ENCODE measurements at places on chromosomes 7 and 10.
A peak's percentile ranks its signal among the peaks of the same experiment; 100 is the strongest.

- DNase-seq, result peak; percentile 56
These were observed 47.1 kb upstream of the HYAL4 start for GRCh38 chr7:123797673-123798531.

GRCh38 chr7:81167934-81168333 lies 249.1 kb upstream of the SEMA3C start:
- no peak for DNase-seq

DNA sequence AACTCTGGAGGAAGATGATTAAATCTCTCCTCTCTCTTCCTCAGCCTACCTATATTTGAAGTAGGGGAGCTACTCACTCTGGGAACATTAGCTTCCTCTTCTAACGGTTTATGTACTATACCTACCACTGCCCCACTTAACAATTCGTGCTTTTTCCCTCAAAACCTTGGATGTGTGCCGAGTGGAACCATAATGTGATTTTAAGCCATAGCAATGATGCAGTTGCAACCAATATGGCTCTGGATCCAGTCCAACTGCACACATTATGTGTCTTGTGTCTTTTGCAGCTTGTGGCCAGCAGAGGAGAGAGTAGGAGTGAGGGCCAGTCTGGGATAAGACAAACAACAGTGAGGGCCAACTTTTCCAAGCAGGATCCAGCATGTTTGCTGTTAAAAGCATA lies 170.7 kb downstream of the GATA3 start:
- no peak for DNase-seq

GRCh38 chr10:117938104-117938503 lies 108.6 kb downstream of the RAB11FIP2 start:
- DNase-seq, result no peak

- no peak for DNase-seq
These were observed 311.2 kb downstream of the RNLS start for GRCh38 chr10:88271761-88272543.

GRCh38 chr10:59803714-59804113 lies 50.5 kb upstream of the MRLN start:
- DNase-seq, result no peak

DNA sequence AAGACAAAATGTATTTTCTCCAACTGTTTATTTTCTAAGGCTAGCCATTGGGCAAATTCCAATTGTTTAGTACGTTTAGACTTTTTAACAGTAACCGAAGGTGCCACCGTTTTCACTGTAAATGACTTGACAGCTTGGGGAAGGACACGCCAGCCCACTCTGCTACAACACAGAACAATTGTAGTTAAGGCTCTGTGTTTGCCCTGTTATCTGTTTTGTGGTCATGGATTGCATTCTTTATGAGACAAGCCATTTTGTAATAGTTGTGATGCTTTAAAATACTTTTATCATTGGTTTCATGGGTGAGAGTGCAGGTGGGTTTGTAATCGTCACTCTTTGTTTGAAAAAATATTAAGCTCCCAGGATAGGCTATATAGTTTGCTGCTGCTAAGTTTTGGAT lies 6.6 kb upstream of the PITRM1 start:
- no peak for DNase-seq

DNA sequence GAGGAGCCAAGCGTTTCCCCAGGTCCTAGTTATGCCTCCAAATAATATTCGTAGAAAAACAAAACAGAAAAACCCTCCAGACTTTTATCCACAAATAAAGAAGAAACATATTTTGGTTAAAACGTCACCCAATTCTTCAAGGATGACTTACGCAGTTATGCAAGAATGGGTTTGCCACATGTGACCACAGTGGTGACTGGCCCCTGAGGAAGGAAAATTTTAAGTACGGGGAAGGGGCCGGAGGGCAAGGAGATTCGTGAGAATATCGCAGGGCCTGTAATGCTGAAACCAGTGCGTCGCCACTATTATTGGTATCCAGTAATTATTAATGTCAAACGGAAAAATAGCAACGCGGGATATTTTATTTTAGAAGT lies 537 bp upstream of the MRPS24 start:
- DNase-seq, result no peak

DNA sequence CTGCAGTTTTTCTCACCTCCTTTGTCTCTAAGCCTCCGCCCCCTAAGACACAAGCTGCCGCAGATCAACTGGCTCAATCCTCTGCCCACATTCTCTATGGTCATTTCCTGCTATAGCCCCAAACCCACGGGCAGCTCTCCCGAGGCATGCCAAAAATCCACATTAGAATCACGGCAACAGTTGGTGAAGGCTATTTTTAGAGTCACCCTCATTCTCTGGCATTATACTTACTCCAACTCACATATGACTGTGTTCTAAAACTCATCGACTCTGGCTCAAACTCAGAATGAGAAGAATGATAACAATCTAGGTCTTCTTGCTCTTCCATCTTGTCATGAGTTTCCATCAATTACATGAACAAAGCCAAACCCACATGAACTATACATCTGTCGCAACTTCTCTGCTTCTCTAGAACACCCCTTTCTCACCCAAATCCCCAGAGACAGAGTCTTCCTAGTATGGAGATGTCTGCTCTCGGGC lies 10.9 kb upstream of the KIAA1549 start:
- DNase-seq, result no peak
